ENCODE measurements at places on chromosomes 12 and 14. TPM values are rescaled to one million over a fixed set of nuclear protein-coding genes. Genes with fewer than 3 reads are reported as not detected.

GRCh38 chr14:76761136-76761959, at the start of gene VASH1:
VASH1 (plus strand) TSS chr14:76761468; CDS start chr14:76762822, 1,354 bp downstream.
- H3K4me3 ChIP-seq, result peak within 1 kb of the TSS; percentile 70
- H3K27ac ChIP-seq, result no peak within 1 kb of the TSS
- peaks cover 47% of the 10 kb centered on the region for H3K27me3 ChIP-seq

DNA sequence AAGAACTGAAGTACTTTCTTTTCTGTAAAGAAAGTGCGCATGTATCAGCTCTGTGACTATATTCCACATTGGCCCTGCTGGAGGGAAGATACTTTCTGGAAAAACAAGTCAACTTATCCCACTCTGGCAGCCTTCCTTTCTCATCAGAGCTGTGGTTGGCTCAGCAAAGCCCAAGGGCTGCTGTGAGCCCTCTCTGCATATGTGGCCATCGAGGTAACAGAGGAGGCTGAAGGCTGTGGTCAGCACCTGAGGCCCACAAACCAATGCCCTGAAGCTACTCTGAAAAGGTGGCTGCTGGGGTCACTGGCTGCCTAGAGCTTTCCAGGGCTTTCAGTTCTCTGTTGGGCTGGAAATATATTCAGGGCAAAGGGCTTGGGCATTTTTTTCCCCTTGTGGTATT, 70.8 kb upstream of the IGF1 start:
- H3K27me3 ChIP-seq, result no peaks in the 10 kb centered on the region
- H3K4me3 ChIP-seq, result no peak overlapping the region
- no peak for DNase-seq
- H3K36me3 ChIP-seq, result no peaks in the 10 kb centered on the region

DNA sequence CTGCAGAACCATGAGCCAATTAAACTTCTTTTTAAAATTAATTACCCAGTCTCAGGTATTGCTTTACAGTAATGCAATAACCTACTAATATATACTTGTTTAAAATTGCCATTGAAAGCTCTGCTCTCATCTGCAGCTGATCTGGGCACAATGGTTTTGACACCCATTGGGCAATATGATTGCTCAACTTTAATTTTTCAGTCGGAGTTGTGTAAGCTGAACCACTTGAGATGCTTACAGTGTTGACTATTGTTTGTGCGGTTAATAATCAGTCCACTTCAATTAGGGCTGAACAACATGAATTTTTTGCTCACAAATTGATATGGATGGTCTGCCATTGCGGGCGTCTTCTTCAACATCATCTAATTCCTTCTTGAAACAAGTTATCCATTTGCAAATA, 18.0 kb upstream of the OR4K5 start:
- no peak for DNase-seq
- no peaks in the 10 kb centered on the region for H3K36me3 ChIP-seq
- no peak overlapping the region for H3K4me3 ChIP-seq
- H3K4me1 ChIP-seq, result no peaks in the 10 kb centered on the region
- H3K27me3 ChIP-seq, result no peaks in the 10 kb centered on the region

- peak overlapping the region; percentile 72 for H3K4me3 ChIP-seq
- H3K27me3 ChIP-seq, result no peaks in the 10 kb centered on the region
- DNase-seq, result peak; percentile 87
- H3K36me3 ChIP-seq, result no peaks in the 10 kb centered on the region
- H3K27ac ChIP-seq, result peak overlapping the region; percentile 98
Observed at GRCh38 chr14:50000380-50001150, 107.7 kb downstream of the ARF6 start.

The PLBD1 gene
- total RNA-seq, result not detected

- no peaks in the 10 kb centered on the region for H3K27me3 ChIP-seq
- no peak overlapping the region for H3K4me3 ChIP-seq
- no peak for DNase-seq
- peak overlapping the region; percentile 93 for H3K27ac ChIP-seq
Observed at GRCh38 chr12:6963016-6963731, 7.3 kb downstream of the PHB2 start.

The PPP4R4 gene
- total RNA-seq, result 13.2 TPM

DNA sequence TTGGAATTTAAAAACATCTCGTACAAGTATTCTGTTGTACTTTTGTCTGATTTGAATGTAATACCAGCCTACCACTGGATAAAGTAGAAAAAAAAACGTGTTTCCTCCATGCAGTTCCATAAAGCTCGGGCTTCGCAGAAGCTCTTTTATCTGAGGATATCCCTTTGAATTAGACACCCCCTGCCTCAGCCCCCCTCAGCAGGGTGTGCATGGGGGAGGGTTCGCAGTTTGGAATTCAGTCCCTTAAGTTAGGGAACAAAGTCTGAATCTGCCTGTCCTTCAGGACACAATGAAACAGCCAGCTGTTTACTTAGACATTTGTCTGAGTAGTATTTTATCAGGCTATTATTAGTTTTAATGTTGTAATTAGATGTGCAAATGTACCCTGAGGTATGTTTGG, 234.0 kb upstream of the CAND1 start:
- no peaks in the 10 kb centered on the region for H3K36me3 ChIP-seq
- no peak for DNase-seq
- no peaks in the 10 kb centered on the region for H3K27me3 ChIP-seq
- H3K4me3 ChIP-seq, result no peak overlapping the region

DNA sequence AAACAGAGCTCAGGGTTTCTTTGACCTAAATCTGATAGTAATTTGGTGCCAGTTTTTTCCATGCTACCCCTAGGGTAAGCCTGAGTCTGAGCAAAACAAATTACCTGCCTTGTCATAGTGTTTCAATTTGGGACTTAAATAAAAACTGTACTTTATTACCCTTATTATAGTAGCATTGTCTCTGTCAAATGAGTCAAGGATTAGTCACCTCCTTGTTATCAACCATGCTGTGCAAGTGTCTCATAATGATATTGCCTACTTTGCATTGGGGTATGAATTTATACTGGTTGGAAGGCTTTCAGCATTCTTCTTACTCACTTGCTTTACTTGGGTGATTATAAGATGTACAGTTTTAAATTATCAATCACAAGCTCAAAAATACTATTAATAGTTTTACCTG, 380.0 kb downstream of the LRFN5 start:
- H3K27ac ChIP-seq, result no peak overlapping the region
- no peak overlapping the region for H3K4me3 ChIP-seq
- DNase-seq, result no peak
- no peaks in the 10 kb centered on the region for H3K4me1 ChIP-seq
- no peaks in the 10 kb centered on the region for H3K36me3 ChIP-seq

The ANO2 gene
- total RNA-seq, result not detected

- peaks cover 2% of the 10 kb centered on the region for H3K27me3 ChIP-seq
- no peak overlapping the region for H3K27ac ChIP-seq
- H3K4me1 ChIP-seq, result peaks cover 11% of the 10 kb centered on the region
- no peak overlapping the region for H3K4me3 ChIP-seq
- no peak for DNase-seq
- no peaks in the 10 kb centered on the region for H3K36me3 ChIP-seq
Observed at GRCh38 chr12:53733051-53733806, 6.0 kb upstream of the CALCOCO1 start.

DNA sequence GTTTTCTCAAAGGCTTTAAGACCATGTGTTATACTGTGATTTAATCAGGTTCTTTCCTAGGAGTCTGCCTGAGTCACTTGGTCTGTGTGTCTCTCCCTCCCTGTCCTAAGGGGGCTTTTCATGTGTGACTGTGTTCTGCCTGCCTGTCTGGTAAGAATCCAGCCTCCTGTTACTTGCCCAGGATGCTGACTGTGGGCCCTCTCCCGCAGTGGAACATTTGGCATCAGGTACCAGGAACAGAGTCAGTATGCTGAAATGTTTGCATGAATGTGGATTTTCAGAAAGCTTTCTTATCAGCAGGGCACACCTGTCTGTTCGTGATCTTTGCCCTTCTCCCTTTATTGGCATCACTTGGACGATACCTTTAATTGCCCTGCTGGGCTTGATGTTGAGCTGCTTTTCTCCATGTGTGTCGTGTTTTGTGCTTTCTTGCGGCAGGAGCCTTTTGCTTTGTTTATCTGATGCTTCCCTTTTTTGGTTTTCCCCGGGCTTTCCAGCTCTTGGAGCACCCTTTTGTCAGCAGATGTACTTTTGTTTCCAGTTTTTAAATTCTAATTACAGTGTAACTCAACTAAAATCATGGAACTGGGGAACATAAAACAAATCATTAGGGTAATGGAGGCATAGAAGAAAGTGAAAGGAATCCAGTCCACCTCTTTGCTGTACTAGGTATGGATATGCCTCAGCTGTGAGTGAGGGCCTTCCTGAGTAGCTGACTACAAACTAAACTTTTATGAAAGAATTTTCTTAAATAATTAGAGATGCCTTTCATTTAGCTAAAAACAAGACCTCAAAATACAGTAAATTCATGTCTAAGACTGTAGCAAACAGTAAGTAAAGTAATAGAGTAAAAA, 72.5 kb downstream of the TRAF3 start:
- H3K27me3 ChIP-seq, result no peaks in the 10 kb centered on the region
- no peak overlapping the region for H3K27ac ChIP-seq
- peaks cover 36% of the 10 kb centered on the region for H3K36me3 ChIP-seq
- peaks cover 22% of the 10 kb centered on the region for H3K4me1 ChIP-seq

DNA sequence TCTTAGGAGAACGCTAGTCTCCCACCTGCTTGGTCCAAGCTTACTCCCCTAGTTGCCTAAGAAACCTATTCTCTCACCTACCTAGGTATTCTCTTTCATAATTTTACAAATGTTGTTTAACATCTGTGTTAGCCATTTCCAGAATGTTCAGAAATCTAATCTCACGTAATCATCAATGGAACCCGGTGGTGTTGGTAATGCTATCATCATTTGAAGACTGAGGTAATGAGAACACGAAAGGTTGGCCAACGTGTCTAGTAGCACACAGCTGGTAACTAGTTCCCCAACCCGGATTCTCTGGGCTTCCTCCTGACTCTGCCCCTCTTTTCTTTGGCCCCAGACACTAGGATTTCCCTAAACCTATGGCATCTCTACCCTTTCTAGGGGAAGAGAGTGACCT, 43.8 kb upstream of the EMP1 start:
- H3K4me3 ChIP-seq, result no peak overlapping the region
- peaks cover 7% of the 10 kb centered on the region for H3K4me1 ChIP-seq
- no peaks in the 10 kb centered on the region for H3K27me3 ChIP-seq
- no peak overlapping the region for H3K27ac ChIP-seq
- no peak for DNase-seq
- H3K36me3 ChIP-seq, result no peaks in the 10 kb centered on the region

DNA sequence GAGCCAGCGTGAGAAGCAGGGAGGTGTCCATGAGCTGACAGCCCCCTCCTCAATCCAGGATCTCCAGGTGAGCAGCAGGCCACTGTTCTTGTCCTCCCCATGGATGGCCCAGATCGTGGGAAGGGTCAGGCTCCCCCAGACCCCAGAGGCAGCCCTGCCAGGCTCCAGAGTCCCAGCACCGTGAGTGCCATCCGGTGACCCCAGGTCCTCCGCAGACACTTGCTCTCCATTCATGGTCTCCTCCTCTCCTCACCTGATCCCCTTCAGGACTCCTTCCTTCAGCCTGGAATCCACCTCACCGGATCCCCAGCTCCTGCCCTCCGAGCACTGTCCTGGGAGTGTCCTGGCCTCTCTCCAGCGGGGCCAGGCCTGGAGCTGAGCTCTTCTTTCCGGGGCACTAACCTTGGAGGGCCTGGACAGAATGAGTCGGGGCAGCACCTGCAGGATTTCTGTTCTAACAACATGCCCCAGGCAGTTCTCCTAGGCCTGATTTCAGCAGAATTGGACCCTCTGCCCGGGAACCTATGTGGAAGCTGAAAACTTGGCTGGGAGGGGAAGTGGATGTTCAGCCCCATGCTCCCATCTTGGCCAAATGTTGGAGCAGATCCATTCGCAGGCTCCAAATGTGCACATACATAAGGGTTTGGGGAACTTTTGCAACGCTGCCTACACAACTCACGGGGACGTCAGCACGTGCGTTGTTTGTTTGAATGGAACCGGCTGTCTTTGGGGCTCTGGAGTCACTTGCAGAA, 341.6 kb upstream of the SFSWAP start:
- H3K27ac ChIP-seq, result no peak overlapping the region
- H3K4me3 ChIP-seq, result no peak overlapping the region
- H3K4me1 ChIP-seq, result no peaks in the 10 kb centered on the region
- H3K36me3 ChIP-seq, result no peaks in the 10 kb centered on the region

The SLC38A4 gene
- not detected for total RNA-seq

The KRT75 gene
- not detected for total RNA-seq

- no peak overlapping the region for H3K4me3 ChIP-seq
- no peak overlapping the region for H3K27ac ChIP-seq
- DNase-seq, result no peak
Observed at GRCh38 chr14:65320661-65321308, 91.7 kb upstream of the FUT8 start.

The RD3L gene
- total RNA-seq, result not detected

DNA sequence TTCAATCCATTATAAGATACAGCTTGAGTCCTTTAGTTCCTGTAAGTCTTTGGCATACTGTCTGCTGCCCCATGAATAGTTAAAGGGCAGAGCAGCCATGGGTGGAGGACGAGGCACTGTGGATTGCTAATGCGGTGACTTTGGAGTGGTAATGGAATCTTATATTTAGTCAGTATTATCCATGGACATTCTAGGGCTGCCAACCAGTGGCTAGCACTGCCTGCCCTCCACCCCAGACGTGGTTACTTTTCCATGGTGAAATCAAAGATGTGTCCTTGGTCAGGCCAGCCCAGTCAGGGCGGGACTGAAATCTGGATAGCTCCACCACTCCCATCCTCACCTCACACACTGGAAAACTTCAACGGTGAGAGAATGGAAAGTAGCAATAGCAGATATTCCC, 2.3 kb downstream of the TTC9 start:
- H3K4me1 ChIP-seq, result peaks cover 57% of the 10 kb centered on the region
- peak overlapping the region; percentile 90 for H3K27ac ChIP-seq
- no peaks in the 10 kb centered on the region for H3K27me3 ChIP-seq
- no peak for DNase-seq
- peak overlapping the region; percentile 87 for H3K4me3 ChIP-seq
- H3K36me3 ChIP-seq, result no peaks in the 10 kb centered on the region

DNA sequence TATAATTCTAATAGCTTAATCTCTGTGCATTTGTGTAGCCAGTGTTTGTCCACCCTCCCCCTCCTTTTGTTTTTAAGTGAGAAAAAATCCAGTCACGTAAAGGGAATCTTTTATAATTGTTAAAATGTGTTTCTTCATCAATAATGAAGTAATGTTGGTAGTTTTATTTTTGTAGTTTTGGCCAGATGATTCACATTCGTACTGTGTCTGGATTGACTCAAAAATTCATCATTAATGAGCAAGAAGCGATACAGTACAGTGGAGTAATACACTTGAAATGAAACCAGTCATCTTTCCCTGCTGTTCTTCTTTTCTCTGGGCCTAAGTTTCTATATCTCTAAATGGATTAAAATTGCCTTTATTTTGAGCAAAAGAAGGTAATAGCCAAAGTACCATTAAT, 86.5 kb downstream of the SRGAP1 start:
- H3K4me3 ChIP-seq, result no peak overlapping the region
- no peaks in the 10 kb centered on the region for H3K4me1 ChIP-seq
- no peaks in the 10 kb centered on the region for H3K36me3 ChIP-seq
- peaks cover 5% of the 10 kb centered on the region for H3K27me3 ChIP-seq
- no peak overlapping the region for H3K27ac ChIP-seq

GRCh38 chr12:46207644-46208043, 61.2 kb downstream of the SLC38A1 start:
- DNase-seq, result no peak
- peaks cover 61% of the 10 kb centered on the region for H3K4me1 ChIP-seq
- peak overlapping the region; percentile 65 for H3K27ac ChIP-seq
- H3K27me3 ChIP-seq, result no peaks in the 10 kb centered on the region
- H3K4me3 ChIP-seq, result no peak overlapping the region

- no peak for DNase-seq
- no peaks in the 10 kb centered on the region for H3K27me3 ChIP-seq
- peak overlapping the region; percentile 1 for H3K27ac ChIP-seq
- no peak overlapping the region for H3K4me3 ChIP-seq
- H3K36me3 ChIP-seq, result no peaks in the 10 kb centered on the region
Observed at GRCh38 chr12:77553976-77554619, 276.6 kb upstream of the NAV3 start.

The RNU4-1 gene
- total RNA-seq, result 1,294 TPM

The ADAM20 gene
- 0.43 TPM for total RNA-seq
